ENCODE measurements at places on chromosomes 16 and 17.

GRCh38 chr17:77459018-77459755, 318.4 kb downstream of the SEC14L1 start:
- no peak for DNase-seq

- DNase-seq, result no peak
These were observed 4.1 kb downstream of the NUFIP2 start for GRCh38 chr17:29289852-29290251.

- DNase-seq, result no peak
These were observed 24.4 kb downstream of the ABCC12 start for GRCh38 chr16:48131201-48131935.

- DNase-seq, result no peak
These were observed 151.2 kb downstream of the ZNF423 start for GRCh38 chr16:49704586-49705155.

DNA sequence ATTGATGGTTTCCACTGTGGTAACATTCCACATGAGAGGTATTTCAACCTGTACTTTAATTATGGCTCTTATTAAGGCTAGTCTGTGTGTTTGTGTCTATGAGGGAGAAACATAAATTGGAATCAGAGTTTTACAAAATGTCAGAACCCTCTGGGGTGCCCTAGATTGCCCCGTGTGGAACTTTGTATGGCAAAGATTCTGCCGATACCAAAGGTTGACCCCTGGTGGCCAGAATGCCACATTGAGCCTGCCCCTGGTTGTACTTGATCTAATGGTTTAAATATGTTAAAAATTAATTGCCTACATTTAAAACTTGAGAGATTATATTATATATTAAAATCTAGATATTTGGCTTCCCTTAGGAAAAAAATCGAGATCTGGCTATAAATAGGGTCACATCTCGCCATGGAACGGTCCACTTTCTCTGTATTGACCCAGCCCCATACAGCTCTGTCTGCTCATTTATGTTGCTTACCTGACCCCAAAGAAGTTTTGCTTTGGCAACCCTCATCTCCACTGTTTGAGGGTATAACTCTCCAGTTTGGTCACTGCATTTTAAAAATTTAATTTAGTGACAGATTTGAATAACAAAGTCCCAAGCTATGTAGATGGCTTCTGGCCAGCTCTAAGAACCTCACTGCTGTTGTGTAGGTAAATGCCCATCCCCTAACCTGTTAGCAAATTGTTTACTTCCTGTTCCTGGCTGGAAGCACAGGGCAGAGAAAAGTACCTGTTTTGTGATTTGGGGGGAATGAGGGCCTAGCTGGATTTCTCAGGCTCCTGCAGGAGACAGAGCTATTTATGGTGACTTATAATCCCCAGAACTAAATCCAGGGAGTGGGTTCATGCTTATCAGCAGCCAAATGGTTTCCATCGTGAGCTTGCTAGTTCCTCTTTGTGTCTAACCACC, 95.0 kb downstream of the PLCG2 start:
- DNase-seq, result peak; percentile 70

GRCh38 chr17:9360677-9361081, 214.9 kb downstream of the STX8 start:
- DNase-seq, result no peak

GRCh38 chr16:24759006-24759405, 29.6 kb downstream of the TNRC6A start:
- DNase-seq, result no peak

DNA sequence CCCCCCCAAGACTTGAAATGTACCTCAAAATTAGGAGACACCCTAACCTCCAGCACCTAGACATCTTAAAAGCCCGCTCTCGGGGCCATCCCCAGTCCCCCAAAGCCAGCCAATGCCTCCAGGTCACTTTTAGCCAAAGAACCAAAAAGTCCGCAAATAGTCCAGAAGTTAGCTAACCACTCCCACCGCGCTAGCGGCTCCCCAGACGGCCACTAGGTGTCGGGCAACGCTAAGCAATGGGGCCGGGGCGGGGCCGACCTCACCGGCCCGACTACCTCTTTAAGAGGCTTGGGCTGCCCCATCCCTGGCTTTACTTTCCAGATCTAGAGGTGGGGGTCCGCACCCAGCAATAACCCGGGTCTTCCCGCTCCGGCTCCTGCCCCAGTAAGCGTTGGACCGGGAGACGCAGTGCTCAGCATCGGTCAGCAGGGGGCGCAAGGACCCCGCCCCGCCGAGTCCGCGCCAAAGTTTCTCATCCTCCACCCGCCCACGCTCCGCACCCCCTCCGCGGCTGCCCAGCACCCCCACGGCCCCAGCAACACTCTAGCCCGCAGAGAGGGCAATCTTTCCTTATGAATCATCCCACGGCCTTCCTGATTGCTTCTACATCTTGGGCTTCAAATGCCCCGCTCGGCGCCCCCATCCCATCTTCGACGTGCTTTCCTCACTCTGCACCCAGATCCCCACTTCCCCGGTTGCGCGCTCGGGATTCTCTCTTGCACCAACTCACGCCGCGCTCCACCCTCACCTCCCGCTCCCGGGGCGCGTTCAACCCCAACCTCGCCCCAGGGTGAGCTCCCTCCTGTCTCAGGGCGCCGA, 765 bp downstream of the COL1A1 start:
- DNase-seq, result peak; percentile 81

- DNase-seq, result no peak
These were observed 732.5 kb upstream of the RBFOX1 start for GRCh38 chr16:6600167-6600566.

GRCh38 chr16:75175074-75175473, 26.8 kb downstream of the ZFP1 start:
- no peak for DNase-seq

GRCh38 chr16:68064791-68065365, 20.3 kb upstream of the NFATC3 start:
- peak; percentile 68 for DNase-seq

- DNase-seq, result no peak
These were observed 9.3 kb downstream of the TPSD1 start for GRCh38 chr16:1265090-1265630.

- DNase-seq, result no peak
These were observed 1.9 kb upstream of the AXIN1 start for GRCh38 chr16:354291-354881.

- DNase-seq, result no peak
These were observed 26.9 kb upstream of the TIMP2 start for GRCh38 chr17:78951967-78952551.

DNA sequence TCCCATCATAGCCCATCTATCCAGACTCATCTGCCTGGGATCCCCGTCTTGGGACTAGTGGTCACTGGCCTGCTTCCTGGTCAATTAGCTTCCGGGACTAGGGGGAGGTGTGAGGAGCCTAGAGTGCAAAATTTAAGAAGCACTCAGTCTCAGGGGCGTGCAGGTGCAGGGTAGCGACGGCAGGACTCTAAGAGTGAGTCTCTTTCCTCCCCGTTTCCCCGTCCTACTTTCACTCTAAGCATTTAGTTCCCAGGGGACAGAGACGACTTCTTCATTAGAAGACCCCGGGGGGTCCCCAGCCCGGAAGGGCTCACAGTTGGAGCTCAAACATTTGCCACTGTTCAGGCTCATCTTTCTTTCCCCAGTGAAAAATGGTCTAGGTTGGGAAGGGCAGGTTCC, 677 bp upstream of the ZNHIT3 start:
- DNase-seq, result no peak

GRCh38 chr17:71229070-71229469, 891.8 kb upstream of the SOX9 start:
- DNase-seq, result no peak

DNA sequence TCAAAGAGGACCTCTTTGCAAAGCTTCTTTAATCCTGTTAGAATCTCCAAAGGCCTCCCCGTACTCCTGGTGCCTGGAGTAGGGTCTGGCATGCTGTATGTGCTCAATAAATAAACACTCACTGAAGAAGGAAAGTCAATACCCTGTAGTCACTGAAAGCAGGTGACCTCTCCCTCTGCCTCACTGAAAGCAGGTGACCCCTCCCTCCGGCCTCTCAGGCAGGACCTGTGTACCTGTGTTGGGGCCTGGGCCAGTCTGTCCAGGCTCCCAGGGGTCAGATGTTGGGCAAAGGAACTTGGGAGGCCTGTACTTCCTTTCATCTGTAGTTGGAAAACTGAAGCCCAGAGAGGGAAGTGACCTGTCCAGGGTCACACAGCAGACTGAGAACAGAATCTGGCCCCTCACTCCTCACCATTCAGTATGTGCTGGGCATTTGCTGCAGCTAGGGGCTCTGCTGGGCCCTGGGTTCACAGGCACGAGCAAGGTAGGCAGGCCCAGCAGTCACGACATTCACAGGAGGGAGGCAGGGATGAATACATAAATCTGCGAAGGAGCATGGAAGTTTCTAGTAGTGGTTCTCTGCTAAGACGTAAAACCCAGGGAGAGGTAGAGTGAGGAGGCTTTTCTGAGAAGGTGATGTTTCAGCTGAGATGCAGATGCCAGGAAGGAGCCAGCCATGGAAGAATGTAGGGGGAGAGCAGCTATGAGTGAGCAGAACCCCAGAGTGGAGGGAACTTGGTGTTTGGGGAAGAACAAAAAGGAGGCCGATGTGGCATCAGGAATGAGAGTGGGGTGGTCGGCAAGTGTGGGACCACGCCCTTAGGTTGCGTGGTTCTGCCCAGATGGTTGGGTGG, 64.0 kb downstream of the NKD1 start:
- no peak for DNase-seq

GRCh38 chr16:49344401-49344800, 29.2 kb upstream of the C16orf78 start:
- no peak for DNase-seq

GRCh38 chr17:68658999-68659780, 58.0 kb upstream of the FAM20A start:
- no peak for DNase-seq

DNA sequence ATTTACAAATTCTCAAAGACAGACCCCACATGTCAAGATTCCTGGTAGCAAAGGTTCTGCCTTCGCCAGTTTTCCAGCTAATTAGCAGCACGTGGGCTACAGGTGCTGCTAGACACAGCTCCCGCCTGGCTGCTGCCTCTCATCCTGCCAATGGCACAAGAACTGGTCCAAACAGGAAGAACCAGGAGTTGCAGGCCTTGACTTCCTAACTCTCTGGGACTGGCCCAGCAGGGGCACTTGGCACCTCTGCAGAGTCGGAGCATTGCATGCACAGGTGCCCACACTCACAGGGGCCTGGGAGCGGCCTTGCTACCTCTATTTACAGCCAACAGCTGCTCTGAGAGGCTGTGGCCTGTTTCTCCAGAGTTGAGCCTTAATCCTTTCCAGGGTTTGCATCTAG, 39.6 kb downstream of the TK2 start:
- no peak for DNase-seq

GRCh38 chr16:5903832-5904231, 806.2 kb upstream of the EEF2KMT start:
- DNase-seq, result no peak

DNA sequence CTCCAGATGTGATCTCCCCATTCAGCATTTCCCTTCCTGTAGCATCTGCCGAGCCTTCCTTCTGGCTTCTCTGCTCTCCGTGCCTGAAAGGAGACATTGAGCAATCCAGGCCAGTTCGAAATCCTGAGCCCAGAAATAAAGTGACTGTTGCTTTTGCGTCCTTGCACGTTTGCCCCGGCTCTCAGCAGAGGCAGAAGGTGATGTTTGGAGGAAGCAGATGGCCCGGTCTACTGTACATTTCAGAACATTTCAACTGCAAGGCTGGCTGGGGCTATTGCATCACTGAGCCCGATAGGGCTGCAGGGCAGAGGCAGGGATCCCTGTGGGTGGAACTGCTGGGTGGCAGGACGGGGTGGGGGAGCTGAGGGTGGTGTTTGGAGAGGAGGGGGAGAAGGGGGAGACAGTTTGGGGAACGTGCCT, 29.4 kb downstream of the IRF8 start:
- peak; percentile 99 for DNase-seq

DNA sequence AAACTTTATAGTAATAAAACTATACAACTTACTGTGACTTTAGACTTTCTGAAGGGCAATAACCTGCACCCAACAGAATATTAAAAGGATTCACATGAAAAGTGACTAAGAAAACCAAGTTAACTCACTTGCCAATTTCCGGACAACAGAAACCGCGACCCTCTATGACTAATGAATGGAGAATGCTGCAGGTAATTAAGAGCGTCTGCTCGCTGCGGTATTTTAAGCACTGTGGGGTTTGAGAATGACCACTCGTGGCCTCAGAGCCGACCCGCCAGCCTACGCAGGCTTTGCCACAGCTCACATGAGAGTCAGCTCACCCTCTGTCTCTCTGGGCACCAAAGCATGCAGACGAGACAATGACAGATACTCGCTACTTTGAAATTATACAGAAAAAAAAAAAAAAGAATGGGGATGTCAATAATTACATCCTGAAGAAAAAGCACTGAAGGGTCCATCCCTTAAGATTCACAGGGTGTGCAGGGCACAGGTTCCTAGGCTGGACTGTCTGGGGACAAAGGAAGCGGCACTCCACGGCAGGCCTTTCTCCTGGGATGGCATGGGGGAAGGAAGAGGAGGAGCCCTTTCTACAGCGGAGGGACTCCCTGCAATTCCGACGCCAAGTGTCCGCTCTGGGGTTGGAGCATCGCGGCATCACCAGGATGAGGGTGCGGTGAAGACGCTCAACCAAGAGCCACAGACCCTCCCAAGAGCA, 35.0 kb downstream of the ZCCHC14 start:
- no peak for DNase-seq

DNA sequence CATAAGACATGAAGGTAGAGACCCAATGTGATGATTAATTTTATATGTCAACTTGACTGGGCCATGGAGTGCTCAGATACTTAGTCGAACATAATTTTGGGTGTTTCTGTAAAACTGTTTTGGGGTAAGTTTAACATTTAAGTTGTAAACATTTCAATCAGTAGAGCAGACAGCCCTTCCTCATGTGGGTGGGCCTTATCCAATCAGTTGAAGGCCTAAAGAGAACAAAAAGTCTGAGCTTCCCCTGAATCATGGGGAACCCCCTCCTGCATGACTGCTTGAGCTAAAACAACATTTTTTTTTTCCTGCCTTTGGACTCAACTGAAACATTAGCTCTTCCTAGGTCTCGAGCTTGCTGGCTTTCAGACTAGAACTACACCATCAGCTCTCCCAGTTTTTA, 327.3 kb upstream of the SOX9 start:
- no peak for DNase-seq

DNA sequence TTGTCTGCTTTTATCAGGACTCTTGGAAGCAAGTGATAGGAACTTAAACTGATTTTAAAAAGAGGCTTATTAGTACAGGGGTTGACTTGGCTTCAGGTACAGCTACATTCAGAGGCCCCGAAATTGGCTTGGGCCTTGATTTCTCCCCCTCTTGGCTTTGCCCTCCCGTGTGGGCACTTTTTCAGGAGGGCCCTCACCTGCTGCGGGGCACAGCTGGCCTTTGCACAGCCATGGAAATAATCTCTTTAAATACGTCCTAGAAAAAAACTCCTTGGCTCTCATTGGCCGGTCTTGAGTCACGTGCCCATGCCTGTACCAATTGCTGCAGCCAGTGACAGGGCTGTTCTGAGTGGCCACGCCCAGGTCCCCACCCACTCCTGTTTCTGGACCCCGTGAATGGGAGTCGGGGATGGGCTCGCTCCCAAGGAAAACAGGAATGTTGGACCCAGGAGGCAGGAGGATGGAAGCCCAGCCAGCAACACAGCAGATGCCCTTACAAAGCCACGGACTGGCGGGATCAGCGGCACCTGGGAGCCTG, 15.0 kb downstream of the CA5A start:
- no peak for DNase-seq

- no peak for DNase-seq
These were observed 175.5 kb downstream of the LGALS9B start for GRCh38 chr17:20291853-20292252.

GRCh38 chr17:39264119-39264518, 38.4 kb upstream of the STAC2 start:
- DNase-seq, result no peak
